EL (cell line): ENCODE measurements at places on chromosomes 6 and 20.

DNA sequence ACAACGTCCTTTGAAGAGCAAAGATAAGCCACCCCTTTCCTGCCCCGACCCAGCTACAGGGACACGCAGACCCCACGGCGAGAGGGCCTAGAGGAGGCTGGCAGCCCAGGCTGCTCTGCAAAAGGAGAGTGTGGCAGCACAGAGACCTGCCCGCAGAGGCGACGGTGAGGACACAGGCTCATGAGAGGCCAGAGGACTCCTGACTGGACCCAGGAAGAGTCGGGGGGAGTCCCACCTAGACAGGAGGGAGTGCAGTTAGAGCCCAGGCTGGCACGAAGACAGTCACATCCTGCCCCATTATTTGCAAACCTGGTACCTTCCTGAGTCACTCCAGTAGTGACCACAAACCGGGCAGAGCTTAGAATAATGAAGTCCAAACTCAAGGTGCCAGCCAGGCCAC is 227.7 kb upstream of the CDH4 start:
- no peak for DNase-seq

DNA sequence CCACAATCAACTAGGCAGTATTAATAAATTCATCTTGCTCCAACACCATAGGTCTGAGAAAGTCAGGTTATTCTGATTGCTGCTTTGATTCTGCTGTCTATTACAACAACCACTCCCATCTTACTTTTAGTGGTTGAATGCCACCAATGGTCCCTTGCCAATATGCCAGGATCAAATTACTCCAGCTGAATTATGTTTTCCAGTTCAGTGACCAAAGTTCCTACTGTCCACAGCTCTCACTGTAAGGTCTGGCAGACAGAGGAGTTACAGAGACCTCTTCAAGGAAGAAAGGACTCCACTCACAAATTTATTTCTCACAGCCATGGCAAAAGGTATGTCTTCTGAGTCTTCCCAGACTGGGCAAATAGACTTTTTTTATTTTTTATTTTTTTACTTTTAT is 557.0 kb downstream of the HAO1 start:
- DNase-seq, result no peak

DNA sequence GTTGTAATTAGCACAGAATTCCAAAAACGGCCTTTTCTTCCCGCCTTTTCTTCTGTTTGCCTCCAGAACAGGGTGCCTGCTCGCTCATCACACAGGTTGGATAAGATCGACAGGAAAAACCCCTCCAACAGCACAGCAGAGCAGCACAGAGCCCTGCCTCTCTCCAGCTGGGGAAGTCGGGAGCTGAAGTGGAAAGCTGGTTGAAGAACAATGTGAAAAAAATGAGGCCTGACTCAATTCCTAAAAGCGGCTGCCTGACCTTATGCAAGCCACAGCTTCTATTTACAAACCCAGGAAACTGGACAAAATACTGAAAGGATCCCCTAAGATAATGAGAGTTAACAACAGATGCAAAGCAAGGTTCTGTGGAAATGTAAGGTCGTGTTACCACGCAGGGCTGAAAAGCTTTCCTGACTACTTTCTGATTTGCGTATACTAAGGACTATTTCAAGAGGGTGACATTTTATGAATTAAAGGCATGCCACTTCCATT is 116.9 kb downstream of the TTLL2 start:
- DNase-seq, result no peak

DNA sequence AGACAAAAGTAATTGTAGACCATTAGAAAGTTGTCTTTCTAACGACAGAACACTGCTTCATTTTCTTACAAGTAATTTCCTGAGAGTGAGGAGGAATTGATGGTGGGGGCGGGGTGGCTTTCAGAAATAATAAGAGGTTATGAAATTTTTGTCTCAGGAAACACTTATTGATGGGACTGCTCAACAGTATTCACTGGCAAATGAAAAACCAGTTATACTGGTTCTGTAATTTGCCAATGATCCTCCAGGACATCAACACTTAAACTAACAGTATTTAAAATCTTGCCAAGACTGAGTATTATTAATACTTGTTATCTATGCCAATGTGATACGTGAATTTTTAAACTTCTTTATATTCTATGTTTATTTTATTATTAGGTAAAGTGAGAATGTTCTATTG is 41.8 kb upstream of the FUT9 start:
- DNase-seq, result no peak

DNA sequence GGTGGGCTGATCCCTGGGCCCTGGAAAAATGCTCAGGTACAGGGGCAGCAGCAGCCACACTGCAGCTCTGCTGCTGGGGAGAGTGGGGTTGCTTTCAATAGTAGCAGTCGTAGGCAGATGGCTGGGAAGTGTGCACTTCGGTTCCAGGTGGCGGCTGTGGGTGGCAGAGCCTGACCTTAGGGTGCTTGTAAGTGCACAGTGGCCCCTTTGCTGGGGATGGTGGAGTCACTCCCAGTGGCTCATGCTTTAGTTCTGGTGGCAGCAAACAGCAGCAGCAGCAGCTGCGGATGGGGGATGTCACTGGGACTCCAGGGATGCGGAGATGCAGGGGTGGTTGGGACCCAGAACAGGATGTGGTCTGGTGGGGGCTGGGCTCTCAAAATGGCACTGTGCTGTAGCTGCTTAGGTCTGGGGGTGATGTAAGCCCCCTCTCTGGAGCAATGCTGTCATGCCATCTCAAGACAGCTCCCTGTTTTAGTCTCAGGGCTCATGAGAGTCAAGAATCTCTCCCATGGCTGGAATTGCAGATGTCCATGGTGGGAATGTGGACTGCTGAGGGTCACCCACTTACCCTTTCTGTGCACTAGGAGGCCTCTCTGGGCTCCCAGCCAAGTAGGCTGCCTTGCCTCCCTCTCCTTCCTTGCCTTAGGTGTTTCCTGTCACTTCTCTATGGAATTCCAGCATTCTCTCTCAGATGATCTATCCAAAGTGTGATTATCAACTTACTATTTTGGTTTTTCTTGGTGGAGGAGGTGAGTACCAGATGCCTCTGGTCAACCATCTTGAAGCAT is 146.7 kb upstream of the SLC22A23 start:
- DNase-seq, result peak; percentile 53

GRCh38 chr6:160952633-160953281 is 38.8 kb upstream of the MAP3K4 start:
- DNase-seq, result no peak

- no peak for DNase-seq
Observed at GRCh38 chr6:163496205-163496604, 81.7 kb downstream of the QKI start.

DNA sequence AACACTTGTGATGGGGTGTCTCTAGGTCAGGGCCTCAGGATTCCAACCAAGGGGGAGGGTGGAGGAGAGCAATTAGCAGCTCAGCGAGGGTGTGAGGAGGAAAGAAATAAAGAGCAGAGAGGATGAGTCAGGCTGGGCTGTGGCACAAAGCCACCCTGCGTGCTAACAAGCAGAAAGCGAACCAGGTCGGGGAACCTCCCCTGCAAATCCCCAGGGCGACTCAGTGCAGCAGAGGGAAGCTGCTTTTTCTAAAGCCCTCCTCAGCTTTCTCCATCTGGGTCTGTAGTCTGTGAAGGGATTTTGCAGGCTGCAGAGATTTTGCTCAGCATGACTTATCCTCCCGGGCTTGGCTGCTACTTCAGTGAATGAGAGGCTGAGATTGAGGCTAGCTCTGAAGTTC is 6.6 kb upstream of the SPO11 start:
- DNase-seq, result peak; percentile 24

- DNase-seq, result no peak
Observed at GRCh38 chr20:25081065-25081729, 744 bp downstream of the VSX1 start.

- peak; percentile 65 for DNase-seq
Observed at GRCh38 chr6:54291146-54291545, 17.1 kb upstream of the TINAG start.

DNA sequence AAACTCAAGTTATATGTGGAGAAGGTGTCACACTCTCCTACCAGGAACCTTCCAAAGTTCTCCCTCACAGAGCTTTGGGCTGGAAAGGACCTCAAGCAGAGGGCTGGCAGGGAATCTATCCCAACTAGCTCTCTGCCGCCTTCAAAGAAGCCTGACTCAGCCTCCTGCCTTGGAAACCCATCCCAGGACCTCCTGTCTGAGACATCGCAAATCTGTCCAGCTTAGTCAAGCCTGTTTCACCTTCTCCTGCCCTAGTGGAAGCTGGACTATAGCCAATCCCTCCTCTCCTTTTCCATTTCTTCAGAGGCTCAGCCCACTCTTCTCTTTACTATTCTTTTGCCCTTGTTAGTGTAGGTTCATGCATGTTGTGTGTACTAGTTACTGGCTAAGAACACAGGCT is 48.2 kb upstream of the FOXP4 start:
- peak; percentile 36 for DNase-seq

DNA sequence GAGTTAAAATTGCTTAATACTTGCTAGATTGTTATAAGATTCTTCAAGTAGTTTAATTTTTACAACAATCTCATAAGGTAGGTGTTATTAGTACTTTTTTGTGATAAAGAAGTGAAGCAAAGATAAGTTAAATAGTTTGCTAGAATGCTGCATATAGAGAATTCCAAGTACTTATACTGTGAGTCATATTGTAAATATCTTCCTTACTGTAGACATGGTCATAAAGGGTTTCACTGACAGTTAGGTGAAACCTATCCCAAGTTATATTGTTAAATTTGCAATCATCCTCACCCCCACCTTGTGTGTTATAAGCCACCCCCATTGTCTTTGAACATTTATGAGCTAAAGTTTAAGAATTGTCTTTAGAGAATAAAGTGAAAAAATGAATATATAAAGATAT is 142.0 kb downstream of the FAM83B start:
- DNase-seq, result peak; percentile 12

- no peak for DNase-seq
Observed at GRCh38 chr20:23195636-23196035, 109.5 kb upstream of the CD93 start.

DNA sequence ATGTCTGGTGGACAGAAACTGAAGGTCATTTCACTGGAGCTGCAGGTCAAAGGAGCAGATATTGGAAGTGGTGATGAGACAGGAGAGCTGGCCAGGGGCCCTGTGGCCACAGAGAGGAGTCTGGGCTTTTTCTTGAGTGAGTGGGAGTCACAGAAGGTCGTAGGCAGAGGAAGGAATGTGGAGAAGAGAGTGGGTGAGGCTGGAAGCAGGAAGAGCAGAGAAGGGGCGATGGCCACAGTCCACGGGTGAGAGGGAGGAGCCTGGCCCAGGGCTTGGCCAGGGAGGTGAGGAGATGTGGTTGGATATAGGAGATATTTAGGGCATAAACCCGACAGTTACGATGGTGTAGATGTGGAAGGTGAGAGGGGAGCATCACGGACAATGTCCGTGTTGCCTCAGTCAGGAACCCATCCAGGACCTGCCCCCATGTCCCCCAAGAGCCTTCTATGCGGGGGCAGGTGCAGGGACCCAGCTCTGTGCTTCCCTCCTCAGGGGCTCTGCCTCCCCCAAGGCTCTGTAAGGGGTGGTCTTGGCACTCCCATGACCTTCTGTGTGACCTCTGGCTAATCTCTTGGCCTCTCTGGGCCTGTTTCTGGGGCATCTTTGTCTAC is 150.5 kb upstream of the PTPN1 start:
- no peak for DNase-seq

GRCh38 chr20:38609815-38610214 is 8.2 kb downstream of the ARHGAP40 start:
- no peak for DNase-seq

GRCh38 chr6:139473231-139473701 is 98.8 kb upstream of the CITED2 start:
- DNase-seq, result peak; percentile 18

GRCh38 chr20:23928788-23929187 is 49.2 kb upstream of the CST5 start:
- no peak for DNase-seq

GRCh38 chr6:15364401-15365037 is 118.7 kb downstream of the JARID2 start:
- no peak for DNase-seq

DNA sequence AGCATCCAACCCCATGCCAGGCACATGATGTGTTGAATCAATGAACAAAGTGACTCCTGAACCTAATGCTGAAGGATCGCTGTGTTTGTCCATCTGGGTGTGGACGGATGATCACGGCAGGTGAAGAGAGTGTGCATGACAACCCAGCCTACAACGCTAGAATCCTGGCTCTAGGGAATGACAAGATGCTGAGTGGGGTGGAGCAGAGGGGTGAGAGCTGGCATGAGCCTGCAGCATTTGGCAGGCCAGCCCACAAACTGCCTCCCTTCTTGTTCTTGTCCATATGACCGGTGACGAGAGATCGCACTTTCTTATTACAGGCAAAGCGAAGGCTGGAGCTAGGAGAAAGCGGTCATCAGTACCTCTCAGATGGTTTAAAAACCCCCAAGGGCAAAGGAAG is 54.7 kb upstream of the CDKAL1 start:
- DNase-seq, result no peak

DNA sequence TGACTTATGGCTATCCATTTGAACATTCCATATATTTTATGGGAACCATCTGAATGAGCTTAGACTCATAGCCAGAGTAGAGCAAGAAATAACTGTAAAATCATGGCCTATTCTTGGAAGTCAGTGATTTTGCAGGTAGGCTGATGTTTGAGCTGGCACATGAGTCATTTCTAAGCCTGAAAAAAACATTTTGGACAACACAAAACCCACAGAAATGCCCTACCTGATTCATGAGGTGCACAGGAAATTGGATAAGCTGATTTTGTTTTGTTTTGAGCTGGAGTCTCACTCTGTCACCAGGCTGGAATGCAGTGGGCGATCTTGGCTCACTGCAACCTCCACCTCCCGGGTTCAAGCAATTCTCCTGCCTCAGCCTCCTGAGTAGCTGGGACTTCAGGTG is 443.0 kb downstream of the PKHD1 start:
- no peak for DNase-seq

DNA sequence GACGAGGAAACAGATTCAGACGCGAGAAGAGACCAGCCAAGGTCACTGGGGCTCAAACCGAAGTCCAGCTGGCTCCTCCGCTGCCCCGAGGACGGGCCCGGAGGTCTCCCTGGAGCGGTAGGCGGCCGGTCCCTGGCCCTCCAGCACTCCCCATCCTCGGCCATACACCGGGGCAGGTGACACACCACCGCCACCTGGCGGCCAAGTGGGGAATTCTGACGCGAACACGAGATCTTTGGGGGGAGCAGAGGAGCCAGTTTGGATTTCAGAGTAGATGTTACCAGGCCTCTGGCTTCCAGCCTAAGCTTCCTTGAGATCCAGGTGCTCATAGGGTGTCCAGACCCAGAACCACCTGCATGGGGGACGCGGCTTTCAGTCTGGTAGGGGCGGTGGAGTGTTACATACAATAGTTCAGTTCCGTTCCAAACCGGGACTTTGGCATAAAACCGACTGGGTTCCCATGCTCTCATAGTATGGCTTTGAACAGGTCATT is 16.1 kb downstream of the BPIFB1 start:
- peak; percentile 54 for DNase-seq

DNA sequence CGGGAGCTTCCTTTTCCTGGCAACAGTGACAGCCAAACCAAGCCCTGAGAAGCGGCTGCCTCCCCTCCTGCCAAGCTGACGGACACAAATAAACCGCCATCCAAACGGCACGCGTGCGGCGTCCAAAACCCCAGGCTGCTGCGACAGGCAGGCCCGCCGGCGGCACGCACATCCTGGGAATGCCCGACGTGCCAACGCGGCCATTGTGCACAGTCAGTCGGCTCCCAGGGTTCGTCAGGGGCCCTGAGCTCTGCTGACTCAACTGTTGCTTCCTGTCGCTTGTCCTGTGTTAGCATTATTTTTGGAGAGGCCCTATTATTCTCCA is 6.8 kb downstream of the JAG1 start:
- DNase-seq, result no peak
